ENCODE measurements at places on chromosomes 3 and 15. TPM values are rescaled to one million over a fixed set of nuclear protein-coding genes. Genes with fewer than 3 reads are reported as not detected.

Gene NOX5
- polyA plus RNA-seq, result 0.40 TPM

Gene GOLGA6B
- polyA plus RNA-seq, result not detected

Gene GOLGA8Q
- 0.32 TPM for polyA plus RNA-seq

Gene ITIH4
- 7.0 TPM for polyA plus RNA-seq

Gene MIX23
- polyA plus RNA-seq, result 54.5 TPM

Gene LCTL
- 0.06 TPM for polyA plus RNA-seq

Gene NLGN1
- polyA plus RNA-seq, result 2.2 TPM

Gene DNAJC17
- polyA plus RNA-seq, result 40.6 TPM

Gene FAM3D
- 0.91 TPM for polyA plus RNA-seq

Gene LSMEM2
- 0.54 TPM for polyA plus RNA-seq
